ENCODE measurements at places on chromosomes 7 and 10.

- no peak for DNase-seq
Observed at GRCh38 chr7:156456503-156457115, 184.0 kb upstream of the RNF32 start.

DNA sequence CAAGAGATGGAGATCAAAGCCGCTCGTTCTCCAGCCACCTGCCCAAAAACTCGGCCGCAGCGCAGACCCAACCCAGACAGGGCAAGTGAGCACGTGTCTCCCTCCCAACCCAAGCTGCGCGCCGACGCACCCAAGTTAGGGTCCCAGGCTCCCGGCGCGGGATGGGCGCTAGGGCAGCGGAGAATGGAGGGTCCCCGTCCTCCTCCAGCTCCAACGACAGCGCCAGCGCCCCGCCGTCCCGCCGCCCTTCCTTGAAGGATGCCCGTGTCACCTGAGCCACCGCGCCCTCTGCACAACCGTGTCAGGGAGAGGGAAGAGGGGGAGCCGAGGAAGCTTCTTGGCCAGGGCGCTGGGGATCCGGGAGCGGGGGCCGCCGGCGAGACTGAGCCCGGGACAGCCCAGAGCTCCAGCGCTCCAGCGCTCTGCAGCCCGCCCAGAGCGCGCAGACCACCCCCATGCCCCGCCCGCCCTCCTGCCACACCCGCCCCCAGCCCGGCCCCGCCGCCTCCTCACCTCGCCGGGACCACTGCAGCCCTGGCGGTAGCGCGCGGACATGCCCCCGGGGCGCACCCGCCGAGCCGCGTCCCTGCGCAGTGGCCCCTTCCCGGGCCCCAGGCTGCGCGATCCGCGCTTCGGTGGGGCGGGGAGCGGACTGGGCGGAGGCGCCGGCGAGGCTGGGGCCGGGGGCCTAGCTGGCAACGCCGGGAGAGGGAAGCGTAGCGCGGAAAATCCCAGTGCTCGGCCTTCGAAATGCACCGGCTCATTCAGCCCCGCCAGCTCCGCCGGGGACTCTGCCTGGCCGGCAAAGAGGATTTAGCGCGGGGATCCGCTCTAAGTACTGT, at the start of gene SLC16A12:
Gene SLC16A12 (minus strand): TSS at position 424 of the 842 bp plus-strand sequence. CDS start 73,016 bp downstream, outside the sequence.
- DNase-seq: peak; percentile 20

GRCh38 chr10:4708123-4708759, 117.8 kb upstream of the AKR1E2 start:
- DNase-seq: peak; percentile 24

DNA sequence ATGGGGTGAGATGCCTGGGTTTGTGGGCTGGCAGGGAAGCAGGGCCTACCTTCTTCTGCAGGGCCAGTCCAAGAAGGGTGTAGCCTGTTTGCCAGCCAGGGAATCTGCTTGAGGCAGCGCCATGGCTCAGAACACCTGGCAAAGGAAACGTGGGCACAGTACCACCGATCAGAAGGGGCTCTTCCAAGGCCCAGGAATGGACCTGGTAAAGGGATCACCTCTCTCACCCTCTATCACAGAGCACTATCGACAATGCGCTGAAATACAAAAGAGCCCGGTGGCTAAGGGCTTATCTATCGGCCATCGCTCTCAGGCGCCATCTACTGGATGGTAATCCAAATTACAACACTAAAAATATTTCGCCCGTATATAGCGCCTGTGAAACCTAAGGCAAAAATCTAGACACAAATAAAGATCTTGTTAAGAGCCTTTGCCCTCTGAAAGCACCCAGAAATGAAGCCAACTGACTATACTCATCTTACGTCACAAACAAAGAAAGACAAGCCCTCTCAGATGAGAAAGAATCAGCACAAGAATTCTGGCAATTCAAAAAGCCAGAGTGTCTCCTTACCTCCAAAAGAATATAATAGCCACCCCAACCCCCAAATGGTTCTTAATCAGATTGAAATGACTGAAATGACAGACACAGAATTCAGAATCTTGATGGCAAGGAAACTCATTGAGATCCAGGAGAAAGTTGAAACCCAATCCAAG, 217.8 kb upstream of the HPS1 start:
- DNase-seq: peak; percentile 33

DNA sequence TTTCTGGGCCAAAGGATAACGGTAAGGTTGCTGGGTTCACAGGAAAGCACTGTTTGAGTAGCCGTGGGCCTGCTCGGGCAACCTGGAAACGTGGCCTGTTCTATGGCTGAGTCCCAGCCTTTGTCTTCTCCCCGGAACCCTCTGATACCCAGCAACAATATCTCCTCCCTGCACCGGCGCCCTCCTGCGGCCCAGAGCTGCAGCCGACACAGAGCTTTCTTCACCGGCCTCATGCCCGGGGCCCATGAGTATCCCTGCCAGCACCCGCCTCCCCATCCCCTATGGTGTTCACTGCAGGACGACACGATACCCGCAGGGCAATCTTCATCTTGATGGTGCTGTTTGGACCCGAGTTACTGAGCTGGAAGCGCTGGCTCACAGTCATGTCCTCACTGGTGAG, 38.6 kb upstream of the NCAPG2 start:
- no peak for DNase-seq

DNA sequence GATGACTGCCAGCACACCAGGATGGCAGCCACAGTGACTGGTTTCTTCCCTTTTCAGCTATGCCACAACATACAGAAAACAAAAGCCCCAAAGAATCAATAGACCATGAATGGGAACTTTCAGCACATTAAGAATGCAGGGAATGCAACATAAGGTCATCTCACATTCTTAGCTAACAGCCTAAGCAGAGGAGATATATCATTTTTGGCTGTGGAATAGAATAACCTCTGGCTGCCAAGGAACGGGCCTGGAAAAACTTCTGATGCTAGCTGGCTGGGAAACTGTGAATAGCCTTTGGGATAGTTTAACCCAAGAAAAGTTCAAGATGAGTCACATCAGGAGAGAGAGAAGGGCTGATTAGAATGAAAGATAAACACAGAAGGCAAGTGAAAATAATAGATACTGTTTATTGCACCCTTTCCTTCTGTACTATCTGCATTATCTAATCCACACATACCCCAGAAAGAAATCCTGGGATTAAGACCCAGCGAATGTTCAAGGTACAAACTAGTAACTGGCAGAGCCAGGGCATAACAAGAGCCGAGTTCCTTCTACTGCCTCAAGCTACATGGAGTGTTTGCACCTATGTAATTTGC, 169.2 kb downstream of the SEMA3A start:
- DNase-seq: no peak

DNA sequence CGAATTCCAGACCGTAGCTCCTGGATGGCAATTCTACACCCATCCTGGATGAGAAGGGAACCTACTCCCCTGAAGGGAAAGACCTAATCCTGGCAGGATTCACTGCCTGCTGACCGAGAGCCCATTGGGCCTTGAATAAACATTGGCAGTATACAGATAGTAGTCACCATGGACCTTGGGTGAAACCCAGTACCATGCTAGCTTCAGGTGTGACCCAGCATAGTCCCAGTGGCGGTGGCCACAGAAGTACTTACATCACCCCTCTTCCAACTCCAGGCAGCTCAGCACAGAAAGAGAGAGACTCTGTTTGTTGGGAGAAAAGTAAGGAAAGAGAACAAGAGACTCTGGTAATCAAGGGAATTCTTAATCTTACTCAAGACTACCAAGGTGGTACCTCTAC, 97.2 kb upstream of the SLC13A1 start:
- no peak for DNase-seq

DNA sequence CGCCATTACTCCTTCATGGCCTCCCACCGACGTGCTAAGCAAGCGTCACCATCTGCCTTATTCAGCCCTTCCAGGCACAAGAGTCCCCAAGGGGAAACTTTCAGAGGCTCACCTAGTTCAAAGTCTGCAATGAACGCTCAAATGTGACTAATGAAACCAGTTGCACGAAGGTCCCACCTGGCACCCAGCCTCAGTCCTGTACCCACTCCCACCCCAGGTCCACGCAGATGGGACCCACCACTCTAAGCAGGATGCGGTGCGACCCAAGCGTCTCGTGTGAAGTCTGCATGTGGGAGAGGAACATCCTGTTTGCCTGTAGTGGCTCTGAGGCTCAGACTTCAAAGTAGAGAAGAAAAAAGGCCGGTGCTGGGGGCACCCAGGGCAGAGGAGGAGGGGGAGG, 40.3 kb downstream of the RGS10 start:
- peak; percentile 84 for DNase-seq

DNA sequence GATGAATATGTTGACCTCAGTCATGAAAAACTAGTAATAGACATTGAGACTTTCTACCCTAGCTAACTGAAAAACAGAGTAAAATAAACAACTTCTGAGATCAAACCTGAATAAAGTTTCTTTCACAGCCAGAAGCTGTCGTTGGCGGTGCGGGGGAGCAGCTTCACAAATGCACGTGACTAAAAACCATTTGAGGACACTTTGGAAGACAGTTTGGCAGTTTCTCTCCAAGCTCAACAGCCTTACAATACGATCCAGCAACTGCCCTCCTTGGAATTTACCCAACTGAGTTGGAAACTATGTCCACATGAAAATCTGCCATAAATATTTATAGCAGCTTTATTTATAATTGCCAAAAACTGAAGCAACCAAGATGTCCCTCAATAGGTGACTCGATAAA, 63.1 kb downstream of the CYTH3 start:
- DNase-seq: no peak

DNA sequence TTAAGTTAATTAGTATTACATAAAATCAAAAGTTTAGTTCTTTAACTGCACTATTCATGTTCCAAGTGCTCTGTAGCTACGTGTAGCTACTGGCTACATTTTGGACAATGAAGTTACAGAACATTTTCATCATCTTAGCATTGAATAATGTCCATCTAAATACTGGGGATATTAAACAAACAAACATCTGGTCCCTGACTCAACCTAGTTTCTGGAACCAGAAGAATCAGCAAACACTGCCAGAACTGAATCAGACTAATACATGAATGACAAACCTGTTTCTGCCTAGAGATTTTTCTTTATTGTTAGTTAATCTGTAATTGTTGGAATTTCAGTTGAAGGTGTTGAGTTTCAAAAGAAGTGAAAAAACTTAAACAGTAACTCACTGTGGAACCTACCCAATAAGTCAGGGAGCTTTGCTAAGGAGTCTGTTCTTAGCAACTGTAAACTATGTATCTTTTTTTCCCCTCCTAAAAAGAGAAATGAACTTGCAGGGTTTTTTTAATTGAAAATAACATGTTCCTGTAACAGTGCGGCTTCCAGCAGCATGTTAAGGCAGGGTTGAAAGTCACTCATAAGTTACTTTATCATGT, 58.3 kb downstream of the CDK13 start:
- no peak for DNase-seq

- DNase-seq: no peak
Observed at GRCh38 chr7:264541-265191, 25.3 kb upstream of the FOXL3 start.

DNA sequence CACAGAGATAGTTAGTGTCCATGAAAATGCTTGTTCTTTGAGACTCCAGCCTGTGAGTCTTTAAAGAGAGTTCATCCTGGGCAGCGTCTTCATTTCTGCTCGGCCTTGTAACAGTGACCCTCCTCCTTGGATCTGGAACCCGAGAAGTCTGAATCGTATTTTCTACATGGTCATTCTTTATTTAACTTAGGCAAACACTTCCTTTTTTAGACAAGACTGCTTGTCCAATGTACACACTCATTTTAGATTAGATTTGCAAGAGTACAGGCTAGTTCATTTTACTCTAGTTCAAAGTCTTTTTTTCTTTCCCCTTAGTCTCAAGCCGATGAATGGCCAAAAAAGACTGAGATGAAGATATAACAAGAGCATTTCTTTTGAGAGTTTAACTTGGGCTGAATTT, 133.5 kb downstream of the CHN2 start:
- DNase-seq: no peak

DNA sequence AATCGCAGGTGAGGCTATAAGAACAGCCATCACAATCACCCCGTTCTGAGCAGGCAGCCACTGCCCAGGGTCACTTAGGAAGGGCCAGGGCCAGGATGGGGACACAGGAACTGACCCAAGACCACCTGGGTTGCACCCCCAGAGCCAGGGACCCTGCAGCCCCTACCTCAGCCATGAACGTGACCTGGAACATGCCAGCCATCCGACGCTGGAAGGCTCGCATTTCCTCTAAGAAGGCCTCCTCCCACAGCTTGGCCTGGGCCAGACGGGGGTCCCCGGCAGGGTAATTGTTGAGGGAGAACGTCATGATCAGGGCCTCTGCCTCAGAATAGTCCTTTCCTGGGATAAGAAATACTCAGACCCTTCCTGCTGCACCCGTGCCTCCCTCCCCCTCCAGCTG, 5.0 kb downstream of the NPC1L1 start:
- DNase-seq: no peak

DNA sequence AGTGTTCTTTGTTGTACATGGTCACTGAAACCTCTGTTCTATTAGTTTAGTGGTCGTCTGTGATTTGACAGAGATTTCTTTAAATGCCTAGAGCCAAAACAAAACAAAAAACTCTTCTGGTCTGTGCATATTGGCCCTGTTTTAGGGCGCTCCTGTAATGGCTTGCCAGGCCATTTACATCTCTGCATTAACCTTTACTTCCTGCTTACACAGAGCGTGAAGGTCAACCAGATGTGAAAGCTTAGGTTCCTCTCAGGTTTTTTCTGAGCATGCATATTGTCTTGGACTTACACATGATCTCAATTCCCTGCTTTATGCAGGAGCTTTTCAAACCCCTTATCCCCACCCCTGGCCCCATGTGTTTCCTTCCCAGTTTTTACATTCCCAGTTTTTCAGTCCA, 9.6 kb downstream of the ZNF37A start:
- DNase-seq: no peak

DNA sequence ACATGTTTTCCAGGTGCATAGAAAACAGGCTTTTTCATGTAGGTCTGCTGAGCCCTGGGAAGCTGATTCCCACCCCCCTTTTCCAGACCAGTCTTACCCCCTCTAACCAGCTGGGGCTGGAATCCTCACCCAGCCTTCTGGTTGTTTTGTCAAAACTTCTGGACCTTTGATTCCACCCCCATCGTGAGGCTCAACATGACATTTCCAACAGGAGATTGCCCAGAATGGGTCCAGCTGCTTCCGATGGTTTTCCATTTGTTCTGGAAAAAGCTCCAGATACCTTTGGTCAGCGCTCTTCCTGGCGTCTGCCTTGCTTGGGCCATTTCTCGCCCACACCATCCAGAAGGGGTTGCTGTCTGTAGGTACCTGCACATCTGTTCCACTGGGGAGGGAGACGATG, 41.5 kb downstream of the MINDY4 start:
- DNase-seq: no peak

GRCh38 chr7:18202315-18203045, 174.8 kb upstream of the PRPS1L1 start:
- DNase-seq: no peak

- no peak for DNase-seq
Observed at GRCh38 chr7:107563081-107563774, 492 bp downstream of the COG5 start.

GRCh38 chr10:112189465-112189864, 5.9 kb upstream of the GPAM start:
- no peak for DNase-seq

DNA sequence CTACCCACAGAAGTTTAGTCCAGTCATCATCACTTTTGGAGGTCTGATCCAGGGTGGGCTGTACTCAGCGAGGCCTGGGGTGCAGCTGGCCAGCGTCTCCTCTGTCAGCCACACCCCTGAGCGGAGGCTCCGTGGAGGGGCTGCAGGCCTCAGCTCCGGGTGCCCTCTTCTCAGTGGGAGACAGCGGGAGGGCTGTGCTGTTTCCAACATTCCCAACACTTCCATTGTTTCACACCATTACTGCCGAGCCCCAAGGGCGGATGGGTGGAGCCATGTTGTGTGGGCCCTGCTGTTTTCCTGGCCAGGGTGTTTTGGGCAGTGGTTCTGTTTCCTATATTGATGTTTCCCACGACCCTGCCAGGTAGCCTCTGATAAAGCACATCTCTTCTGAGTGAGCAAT, 95.0 kb downstream of the MKI67 start:
- no peak for DNase-seq
